Activated CD8-positive, alpha-beta memory T cell treated with anti-CD3 and anti-CD28 coated beads, Interleukin-2, amount 10 ng/mL, durations not matched to agents 7 days and 5 days (primary cell): ENCODE measurements at places on chromosomes 12 and 14.

GRCh38 chr12:51465491-51465890 is 40.9 kb downstream of the SLC4A8 start:
- peaks cover 1% of the 10 kb centered on the region for H3K36me3 ChIP-seq
- no peaks in the 10 kb centered on the region for H3K4me1 ChIP-seq
- H3K4me3 ChIP-seq: no peak overlapping the region
- H3K27ac ChIP-seq: no peak overlapping the region

- H3K27ac ChIP-seq: no peak overlapping the region
- H3K4me1 ChIP-seq: no peaks in the 10 kb centered on the region
Observed at GRCh38 chr14:64952598-64953309, 10.2 kb upstream of the GPX2 start.

- no peaks in the 10 kb centered on the region for H3K36me3 ChIP-seq
- no peak overlapping the region for H3K4me3 ChIP-seq
- H3K27me3 ChIP-seq: no peaks in the 10 kb centered on the region
- no peak for DNase-seq
- no peak overlapping the region for H3K27ac ChIP-seq
- H3K4me1 ChIP-seq: no peaks in the 10 kb centered on the region
Observed at GRCh38 chr14:32620303-32620702, 291.2 kb downstream of the AKAP6 start.

- DNase-seq: no peak
- H3K36me3 ChIP-seq: peaks cover 47% of the 10 kb centered on the region
- H3K4me3 ChIP-seq: no peak overlapping the region
- H3K27me3 ChIP-seq: no peaks in the 10 kb centered on the region
- H3K4me1 ChIP-seq: peaks cover 3% of the 10 kb centered on the region
Observed at GRCh38 chr12:68733661-68734071, 12.3 kb upstream of the SLC35E3 start.

DNA sequence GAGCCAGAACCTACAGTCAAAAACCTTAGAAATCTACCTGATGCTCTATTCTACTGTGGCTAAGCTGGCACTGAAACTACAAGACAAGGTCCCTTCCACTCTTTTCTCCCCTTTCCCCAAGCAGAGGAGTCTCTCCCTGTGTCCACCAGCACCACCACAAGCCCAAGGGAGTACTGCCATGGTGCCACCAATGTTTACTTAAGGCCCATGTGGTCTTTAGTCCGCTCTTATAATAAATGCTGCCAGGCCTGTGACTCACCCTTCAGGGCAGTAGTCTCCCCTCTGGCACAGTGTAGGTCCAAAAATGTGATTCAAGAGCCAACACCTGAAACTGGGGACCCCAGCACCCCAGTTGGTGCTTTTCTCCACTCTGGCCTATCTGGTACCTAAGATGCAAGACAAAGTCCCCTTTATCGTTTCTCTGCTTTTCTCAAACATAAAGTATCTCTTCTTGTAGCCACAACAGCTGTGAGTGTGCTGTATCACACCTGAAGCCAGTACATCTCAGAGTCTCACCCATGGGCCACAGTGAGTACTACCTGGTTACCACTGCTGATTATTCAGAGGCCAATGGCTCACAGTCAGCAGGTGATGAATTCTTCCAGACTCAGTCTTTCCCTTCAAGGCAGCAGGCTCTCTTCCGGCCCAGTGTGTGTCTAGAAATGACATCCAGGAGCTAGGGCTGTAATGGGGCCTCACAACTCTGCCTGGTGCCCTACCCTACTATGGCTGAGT is 29.3 kb downstream of the SLC38A2 start:
- H3K27me3 ChIP-seq: peaks cover 13% of the 10 kb centered on the region
- no peak overlapping the region for H3K4me3 ChIP-seq
- H3K27ac ChIP-seq: no peak overlapping the region
- DNase-seq: no peak
- H3K4me1 ChIP-seq: peaks cover 5% of the 10 kb centered on the region

GRCh38 chr12:13956060-13956590 is 25.3 kb downstream of the GRIN2B start:
- H3K27ac ChIP-seq: no peak overlapping the region
- no peaks in the 10 kb centered on the region for H3K36me3 ChIP-seq
- peaks cover 6% of the 10 kb centered on the region for H3K27me3 ChIP-seq
- no peak for DNase-seq
- no peaks in the 10 kb centered on the region for H3K4me1 ChIP-seq
- H3K4me3 ChIP-seq: no peak overlapping the region

DNA sequence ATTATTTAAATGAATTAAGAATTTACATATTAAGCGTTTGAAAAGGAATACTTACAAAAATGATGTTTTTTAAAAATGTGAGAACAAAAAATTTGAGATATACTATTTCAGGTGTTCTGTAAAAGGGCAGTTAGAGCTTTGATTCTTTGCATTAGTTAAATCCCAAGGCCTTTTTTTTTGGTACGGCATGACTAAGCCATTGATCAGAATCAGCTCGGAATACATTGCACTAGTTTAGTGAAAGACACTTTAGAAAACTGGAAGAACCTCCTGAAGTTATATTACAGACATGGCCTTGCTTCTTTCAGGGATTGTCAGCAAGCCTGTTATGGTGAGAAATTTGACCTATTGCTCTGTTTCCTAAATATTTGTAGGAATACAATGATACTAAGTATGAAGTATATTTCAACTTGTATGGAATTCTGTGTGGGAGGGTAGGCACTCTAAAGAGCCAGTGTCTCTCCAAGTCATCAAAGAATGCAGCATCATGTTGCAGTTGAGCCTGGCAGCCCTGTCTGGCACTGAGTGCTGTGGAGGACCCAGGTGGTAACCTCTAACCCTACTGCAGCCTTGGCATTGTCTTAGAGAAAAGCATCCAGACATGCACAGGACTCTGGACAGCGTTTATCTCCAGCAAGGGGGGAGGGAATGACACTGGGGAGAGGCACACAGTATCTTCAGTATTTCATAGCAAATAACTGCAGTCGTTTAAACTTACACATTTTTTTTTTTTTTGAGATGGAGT is 1.5 kb downstream of the KLC1 start:
- no peaks in the 10 kb centered on the region for H3K27me3 ChIP-seq
- peak overlapping the region; percentile 40 for H3K27ac ChIP-seq
- DNase-seq: no peak
- peaks cover 44% of the 10 kb centered on the region for H3K4me1 ChIP-seq
- peaks cover 9% of the 10 kb centered on the region for H3K36me3 ChIP-seq

- H3K4me3 ChIP-seq: no peak overlapping the region
- DNase-seq: no peak
- no peaks in the 10 kb centered on the region for H3K36me3 ChIP-seq
- H3K27me3 ChIP-seq: peaks cover 2% of the 10 kb centered on the region
Observed at GRCh38 chr12:14982562-14982961, 9.7 kb downstream of the PDE6H start.

DNA sequence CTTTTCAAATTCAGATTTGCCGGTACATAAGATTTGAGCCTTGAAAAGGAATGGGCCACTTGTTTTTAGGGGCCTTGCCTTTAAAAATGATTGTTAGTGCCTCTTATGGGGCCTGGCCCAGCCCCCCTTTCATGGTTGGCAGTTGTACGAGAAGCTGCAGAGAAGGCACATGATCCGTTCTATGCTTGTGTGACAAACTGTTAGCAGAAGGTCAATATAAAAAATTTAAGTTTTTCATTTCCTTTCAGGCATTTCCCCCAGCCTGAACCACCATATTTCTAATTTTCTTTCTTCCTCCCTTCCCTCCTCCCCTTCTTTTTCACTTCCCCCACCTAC is 119.1 kb downstream of the PLXNC1 start:
- peaks cover 30% of the 10 kb centered on the region for H3K36me3 ChIP-seq
- no peak overlapping the region for H3K27ac ChIP-seq
- no peaks in the 10 kb centered on the region for H3K27me3 ChIP-seq
- H3K4me1 ChIP-seq: peaks cover 47% of the 10 kb centered on the region
- no peak for DNase-seq

DNA sequence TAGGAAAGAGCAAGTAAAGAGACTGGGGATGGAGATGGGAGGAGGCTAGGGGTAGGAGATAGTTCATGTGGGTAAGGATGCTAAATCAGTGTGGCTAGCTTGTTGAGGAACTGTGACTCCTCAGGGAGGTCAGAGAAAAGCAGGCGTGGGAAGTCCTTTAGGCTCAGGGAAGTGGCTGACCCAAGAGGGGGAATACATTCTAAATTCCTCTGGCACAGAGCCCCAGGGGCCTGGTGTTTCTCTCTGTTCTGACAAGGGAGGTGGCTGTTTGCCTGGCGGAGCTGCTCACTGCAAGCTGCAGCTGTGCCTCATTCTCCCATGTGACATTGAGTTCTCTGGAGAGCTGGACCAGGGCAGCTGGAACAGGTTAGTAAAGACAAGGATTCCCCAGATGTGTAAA is 152.2 kb upstream of the SLC38A2 start:
- H3K4me3 ChIP-seq: peak overlapping the region; percentile 74
- H3K27me3 ChIP-seq: no peaks in the 10 kb centered on the region
- H3K4me1 ChIP-seq: peaks cover 38% of the 10 kb centered on the region
- H3K36me3 ChIP-seq: peaks cover 40% of the 10 kb centered on the region

GRCh38 chr14:63867933-63868921 is 15.4 kb downstream of the SYNE2 start:
- H3K4me3 ChIP-seq: peak overlapping the region; percentile 28
- peaks cover 58% of the 10 kb centered on the region for H3K4me1 ChIP-seq
- DNase-seq: no peak
- H3K36me3 ChIP-seq: peaks cover 16% of the 10 kb centered on the region

GRCh38 chr14:103522649-103523574 is at the start of gene CKB:
CKB (minus strand) TSS chr14:103522830; CDS start chr14:103522493, 337 bp downstream.
- H3K27ac ChIP-seq: no peak within 1 kb of the TSS
- DNase-seq: no peak
- H3K36me3 ChIP-seq: no peaks in the 10 kb centered on the region
- peaks cover 21% of the 10 kb centered on the region for H3K27me3 ChIP-seq
- H3K4me3 ChIP-seq: peak within 1 kb of the TSS; percentile 22

GRCh38 chr14:22691171-22691570 is 47.0 kb upstream of the OR6J1 start:
- peaks cover 4% of the 10 kb centered on the region for H3K36me3 ChIP-seq
- peaks cover 76% of the 10 kb centered on the region for H3K27me3 ChIP-seq
- peaks cover 1% of the 10 kb centered on the region for H3K4me1 ChIP-seq
- DNase-seq: no peak

DNA sequence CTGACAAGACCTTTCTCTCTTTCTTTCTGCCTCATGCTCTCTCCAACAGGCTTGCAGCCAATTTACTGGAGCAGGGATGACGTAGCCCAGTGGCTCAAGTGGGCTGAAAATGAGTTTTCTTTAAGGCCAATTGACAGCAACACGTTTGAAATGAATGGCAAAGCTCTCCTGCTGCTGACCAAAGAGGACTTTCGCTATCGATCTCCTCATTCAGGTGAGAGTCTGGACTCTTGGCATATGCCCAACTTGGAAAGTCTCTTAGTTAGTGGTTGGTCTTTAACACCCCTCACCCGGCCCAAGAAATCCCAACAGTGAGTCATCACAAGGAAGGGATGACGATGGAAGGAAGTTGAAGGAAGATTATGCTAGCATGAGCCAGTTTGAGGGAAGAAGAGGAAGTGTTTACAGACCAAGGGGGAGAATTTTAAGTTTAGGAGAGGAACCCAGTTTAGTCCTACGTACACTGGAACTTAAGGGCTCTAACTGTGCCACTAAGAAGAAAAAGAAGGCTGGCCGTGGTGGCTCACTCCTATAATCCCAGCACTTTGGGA is 189.7 kb downstream of the ETV6 start:
- no peaks in the 10 kb centered on the region for H3K27me3 ChIP-seq
- no peak overlapping the region for H3K4me3 ChIP-seq
- H3K27ac ChIP-seq: no peak overlapping the region
- H3K36me3 ChIP-seq: peaks cover 37% of the 10 kb centered on the region

DNA sequence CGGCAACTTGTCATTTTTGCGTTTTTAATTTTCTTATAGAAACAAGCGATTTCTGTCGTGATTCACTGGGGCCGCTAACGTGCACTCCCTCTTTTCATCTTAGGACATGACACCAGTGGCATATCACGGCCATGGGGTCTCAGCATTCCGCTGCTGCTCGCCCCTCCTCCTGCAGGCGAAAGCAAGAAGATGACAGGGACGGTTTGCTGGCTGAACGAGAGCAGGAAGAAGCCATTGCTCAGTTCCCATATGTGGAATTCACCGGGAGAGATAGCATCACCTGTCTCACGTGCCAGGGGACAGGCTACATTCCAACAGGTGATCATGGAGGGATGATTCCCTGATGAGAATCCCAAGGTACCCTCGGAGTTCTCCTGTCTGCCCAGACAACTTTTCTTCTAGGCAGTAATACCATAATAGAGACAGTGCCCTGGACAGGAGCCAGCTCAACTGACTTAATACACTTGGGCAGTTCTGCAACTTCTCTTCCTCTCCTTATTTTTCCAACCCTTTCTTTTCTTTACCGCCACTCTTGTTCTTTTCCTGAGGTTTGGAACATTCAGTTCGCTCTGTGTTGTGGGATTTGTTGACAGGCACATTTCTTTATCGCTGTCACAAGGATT is 821 bp downstream of the TMEM106C start:
- peaks cover 38% of the 10 kb centered on the region for H3K27me3 ChIP-seq
- peak overlapping the region; percentile 94 for H3K4me3 ChIP-seq
- H3K4me1 ChIP-seq: peaks cover 33% of the 10 kb centered on the region
- peaks cover 44% of the 10 kb centered on the region for H3K36me3 ChIP-seq

DNA sequence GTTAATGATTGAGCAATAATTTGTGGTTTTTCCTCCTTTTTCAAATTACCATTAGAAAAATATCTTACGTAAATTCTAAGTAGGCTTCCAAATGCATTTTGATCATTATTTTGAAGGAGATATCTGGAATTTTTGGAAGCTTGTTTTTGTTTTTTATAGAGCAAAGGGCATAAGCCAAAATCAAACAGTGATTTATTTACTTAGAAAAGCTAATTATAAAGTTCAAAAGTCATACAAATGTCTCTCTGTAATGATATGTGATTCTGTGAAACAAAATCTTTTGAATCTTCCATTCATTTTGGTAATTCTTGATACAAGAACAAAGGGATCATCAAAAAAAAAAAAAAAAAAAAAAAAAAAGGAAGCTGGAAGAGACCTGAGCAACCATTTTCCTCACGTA is 416.8 kb downstream of the ETNK1 start:
- H3K4me3 ChIP-seq: no peak overlapping the region
- no peak for DNase-seq
- H3K27ac ChIP-seq: no peak overlapping the region

- H3K4me3 ChIP-seq: no peak overlapping the region
- no peak for DNase-seq
- no peaks in the 10 kb centered on the region for H3K36me3 ChIP-seq
- H3K27me3 ChIP-seq: no peaks in the 10 kb centered on the region
Observed at GRCh38 chr12:128079446-128079845, 187.5 kb upstream of the TMEM132C start.

- peaks cover 66% of the 10 kb centered on the region for H3K4me1 ChIP-seq
- peak within 1 kb of the TSS; percentile 98 for H3K4me3 ChIP-seq
- peak; percentile 93 for DNase-seq
- no peaks in the 10 kb centered on the region for H3K27me3 ChIP-seq
Observed at GRCh38 chr14:91113829-91114078, at the start of gene DGLUCY. DGLUCY (plus strand) TSS chr14:91114073; CDS start chr14:91160295, 46,222 bp downstream.

- no peaks in the 10 kb centered on the region for H3K4me1 ChIP-seq
- H3K27me3 ChIP-seq: peaks cover 14% of the 10 kb centered on the region
Observed at GRCh38 chr12:52203079-52203921, 11.5 kb upstream of the KRT80 start.
